ENCODE measurements at places on chromosomes 5 and 9. TPM values are rescaled to one million over a fixed set of nuclear protein-coding genes. Genes with fewer than 3 reads are reported as not detected.

GRCh38 chr5:181167814-181168488 is 20.6 kb downstream of the OR2V2 start:
- H3K27ac ChIP-seq = no peak overlapping the region
- H3K27me3 ChIP-seq = peaks cover 50% of the 10 kb centered on the region

The RBM27 gene
- total RNA-seq = 21.9 TPM

- H3K4me3 ChIP-seq = no peak overlapping the region
- no peaks in the 10 kb centered on the region for H3K4me1 ChIP-seq
- H3K27ac ChIP-seq = no peak overlapping the region
- H3K36me3 ChIP-seq = peaks cover 4% of the 10 kb centered on the region
- no peaks in the 10 kb centered on the region for H3K27me3 ChIP-seq
Measured at GRCh38 chr9:74958587-74958986, 5.9 kb upstream of the C9orf40 start.

DNA sequence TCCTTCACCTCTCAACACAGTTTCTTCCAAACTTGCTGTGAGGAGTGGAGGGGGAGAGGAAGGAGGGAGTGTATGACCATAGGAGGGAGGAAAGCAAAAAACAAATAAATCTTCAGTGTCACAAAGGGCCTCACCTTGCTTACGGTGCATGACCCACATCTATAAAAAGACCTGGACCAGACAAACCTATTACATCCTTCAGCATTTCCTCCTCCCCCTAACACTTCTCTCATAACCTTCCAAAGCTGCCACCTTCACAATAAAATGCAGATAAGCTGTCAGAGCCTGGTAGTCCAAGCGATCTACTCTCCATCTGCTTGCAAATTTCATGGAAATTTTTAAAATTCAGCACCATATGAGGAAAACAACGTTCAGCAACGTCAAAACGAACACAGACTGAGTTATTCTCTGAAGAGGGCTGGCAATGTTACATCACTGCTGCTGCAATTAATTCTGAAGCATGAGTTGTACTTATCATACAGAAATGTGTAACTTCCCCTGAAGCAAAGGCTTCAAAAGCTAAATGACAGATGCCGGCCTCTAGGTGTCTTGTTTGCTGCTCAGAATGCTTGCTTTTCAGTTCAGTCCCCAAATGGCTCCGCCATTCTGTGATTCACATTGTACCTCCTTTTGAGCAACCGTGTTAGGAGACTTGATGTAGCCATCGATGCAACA is 62.9 kb downstream of the EFNA5 start:
- no peaks in the 10 kb centered on the region for H3K36me3 ChIP-seq
- H3K4me1 ChIP-seq = no peaks in the 10 kb centered on the region
- no peak for DNase-seq

DNA sequence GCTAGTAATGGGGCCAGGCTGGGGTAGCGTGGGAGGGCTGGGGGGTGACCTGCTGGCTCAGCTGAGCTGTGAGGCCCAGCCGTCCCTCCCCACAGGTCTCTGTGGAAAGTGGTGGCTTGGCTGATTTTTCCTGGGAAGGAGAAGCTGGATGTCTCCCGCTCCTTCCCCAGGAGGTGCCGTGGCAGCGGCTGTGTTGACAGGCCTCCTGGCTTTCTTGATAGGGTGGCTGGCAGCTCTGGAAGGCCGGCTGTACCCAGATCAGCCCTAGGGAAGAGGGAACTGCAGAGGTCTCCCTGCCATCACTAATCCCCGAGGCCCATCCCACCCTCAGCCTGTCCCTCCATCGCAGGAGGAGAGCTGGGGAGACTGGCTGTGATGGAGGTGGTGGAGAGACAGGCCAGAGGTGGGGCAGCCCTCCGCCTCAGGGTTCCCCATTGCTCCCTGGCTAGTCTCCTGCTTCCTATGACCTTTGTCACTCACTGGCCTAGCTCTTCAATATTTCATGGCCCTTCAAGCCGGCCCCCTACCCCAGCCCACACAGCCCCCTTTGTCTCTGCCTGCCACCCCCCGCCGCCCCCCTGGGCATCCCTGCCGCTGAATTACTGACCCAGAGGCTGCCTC is 6.8 kb downstream of the CXXC5 start:
- no peaks in the 10 kb centered on the region for H3K36me3 ChIP-seq
- peaks cover 6% of the 10 kb centered on the region for H3K27me3 ChIP-seq
- H3K27ac ChIP-seq = peak overlapping the region; percentile 69
- H3K4me1 ChIP-seq = peaks cover 95% of the 10 kb centered on the region
- no peak for DNase-seq

DNA sequence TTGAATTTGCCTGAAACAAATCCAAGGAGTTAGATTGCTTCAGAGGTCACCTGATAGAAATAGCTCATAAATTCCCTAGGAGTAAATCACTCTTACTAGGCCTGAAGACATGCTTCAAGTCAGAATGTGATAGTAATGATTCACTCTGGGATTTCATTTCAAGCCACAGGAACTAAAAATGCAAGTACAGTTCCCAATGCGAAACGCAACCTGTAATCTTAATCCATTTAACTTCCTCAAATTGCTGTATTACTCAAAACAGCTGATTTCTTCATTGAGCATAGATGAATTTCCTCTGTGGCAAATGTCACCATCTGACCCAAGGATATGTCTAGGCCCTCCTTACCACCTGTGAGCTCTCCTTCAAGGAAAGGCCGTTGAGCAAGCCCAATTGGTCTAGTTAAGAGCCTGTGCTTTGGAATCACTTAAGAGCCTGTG is 32.1 kb upstream of the IL6ST start:
- H3K36me3 ChIP-seq = no peaks in the 10 kb centered on the region
- H3K4me1 ChIP-seq = no peaks in the 10 kb centered on the region
- no peak overlapping the region for H3K4me3 ChIP-seq

The BTNL8 gene
- 5.2 TPM for total RNA-seq

The WWC1 gene
- 3.1 TPM for total RNA-seq

GRCh38 chr5:109942646-109943045 is 252.9 kb downstream of the MAN2A1 start:
- no peak overlapping the region for H3K27ac ChIP-seq
- no peaks in the 10 kb centered on the region for H3K27me3 ChIP-seq
- H3K36me3 ChIP-seq = no peaks in the 10 kb centered on the region
- no peaks in the 10 kb centered on the region for H3K4me1 ChIP-seq
- no peak overlapping the region for H3K4me3 ChIP-seq

DNA sequence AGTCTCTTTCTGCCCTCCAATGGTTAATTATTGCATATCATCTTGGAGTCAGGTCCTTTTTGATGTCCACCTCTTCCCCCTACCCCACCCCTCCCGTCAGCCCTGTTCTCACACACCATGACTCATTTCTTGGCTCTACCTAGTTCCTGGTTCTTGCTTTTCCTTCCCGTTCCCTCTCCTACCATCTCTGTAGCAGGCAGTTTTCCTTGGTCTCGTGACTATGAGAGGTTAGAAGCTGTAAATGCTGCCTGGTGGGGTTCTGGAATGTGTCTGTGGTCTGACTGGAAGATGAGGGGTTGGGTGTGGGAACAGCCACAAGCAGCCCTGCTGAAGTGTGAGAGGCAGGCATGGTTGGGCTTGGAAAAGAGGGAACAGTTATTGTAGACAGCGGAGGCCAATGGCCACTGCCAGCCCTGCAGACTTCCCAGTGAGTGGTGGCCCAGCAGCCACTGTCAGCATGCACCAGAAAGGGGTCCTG is 18.2 kb downstream of the SLC22A5 start:
- peaks cover 42% of the 10 kb centered on the region for H3K4me1 ChIP-seq
- H3K27me3 ChIP-seq = no peaks in the 10 kb centered on the region
- H3K27ac ChIP-seq = peak overlapping the region; percentile 73
- H3K4me3 ChIP-seq = no peak overlapping the region

The MEIKIN gene
- total RNA-seq = not detected

DNA sequence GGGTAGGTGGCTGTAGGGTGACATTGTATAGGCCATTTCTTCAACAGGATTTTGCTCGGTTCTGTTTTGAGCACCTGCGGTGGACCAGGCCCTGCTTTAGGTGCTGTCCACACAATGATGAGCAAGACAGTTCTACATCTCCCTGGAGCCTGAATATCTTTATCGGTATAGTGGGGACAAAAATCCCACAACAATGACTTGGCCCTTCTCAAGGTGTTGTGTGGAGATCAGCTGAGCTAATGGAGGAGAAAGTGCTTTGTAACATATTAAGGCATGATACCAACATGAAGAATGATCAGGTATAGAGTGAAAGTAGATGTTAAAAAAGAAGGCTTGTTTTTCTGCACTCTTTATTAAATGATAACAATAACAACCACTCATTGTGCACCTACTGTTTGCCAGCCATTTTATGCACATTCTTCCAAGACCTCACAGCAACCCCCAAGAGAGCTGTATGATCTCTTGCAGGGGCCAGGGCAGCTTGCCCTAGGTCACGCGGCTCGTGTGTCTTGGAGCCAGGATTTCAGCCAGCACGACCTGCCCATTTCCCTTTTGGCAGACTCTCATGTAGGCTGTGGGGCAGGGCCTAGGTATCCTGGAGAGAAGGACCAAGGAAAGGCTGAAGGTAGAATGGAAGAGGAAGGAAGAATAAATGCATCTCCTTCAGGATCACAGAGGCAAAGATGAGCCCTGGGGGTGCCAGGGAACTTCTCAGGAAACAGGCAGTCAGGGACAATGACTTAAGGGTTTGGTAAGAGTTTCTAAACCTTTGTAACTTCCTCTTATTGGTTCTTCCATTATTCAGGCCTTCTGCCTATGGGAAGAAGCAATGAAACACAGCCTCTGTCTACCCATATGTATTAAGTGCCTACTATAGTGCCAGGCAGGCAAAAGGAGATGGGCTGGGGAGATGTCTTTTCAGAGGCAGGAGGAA is 50.0 kb upstream of the PPARGC1B start:
- H3K36me3 ChIP-seq = no peaks in the 10 kb centered on the region
- no peak for DNase-seq
- no peak overlapping the region for H3K4me3 ChIP-seq
- H3K27ac ChIP-seq = no peak overlapping the region
- no peaks in the 10 kb centered on the region for H3K27me3 ChIP-seq

The SPATA31D4 gene
- not detected for total RNA-seq

The TMC1 gene
- total RNA-seq = not detected

GRCh38 chr9:125747765-125748445 is 732 bp downstream of the PBX3 start:
- H3K4me1 ChIP-seq = peaks cover 50% of the 10 kb centered on the region
- peak; percentile 92 for DNase-seq
- no peaks in the 10 kb centered on the region for H3K36me3 ChIP-seq

DNA sequence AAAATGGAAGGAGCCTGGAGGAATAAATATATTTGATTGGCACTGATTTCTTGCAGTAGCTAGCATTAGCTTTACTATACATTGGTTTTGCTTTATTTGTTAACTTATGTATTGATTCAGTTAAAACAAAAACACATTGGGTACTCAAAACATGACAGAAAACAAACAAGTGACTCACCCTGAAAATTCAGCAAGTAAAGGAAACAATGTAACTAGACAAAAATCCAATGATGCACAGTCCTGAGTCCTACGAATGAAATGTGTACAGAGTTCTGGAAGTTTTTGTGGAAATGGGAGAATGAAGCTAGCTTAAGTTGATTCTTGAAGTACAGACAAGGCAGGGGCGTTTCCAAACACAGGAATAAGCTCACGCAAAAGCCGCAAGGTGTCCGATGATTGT is 175.0 kb downstream of the ELAVL2 start:
- H3K4me3 ChIP-seq = no peak overlapping the region
- no peaks in the 10 kb centered on the region for H3K4me1 ChIP-seq
- no peak overlapping the region for H3K27ac ChIP-seq
- H3K27me3 ChIP-seq = no peaks in the 10 kb centered on the region

DNA sequence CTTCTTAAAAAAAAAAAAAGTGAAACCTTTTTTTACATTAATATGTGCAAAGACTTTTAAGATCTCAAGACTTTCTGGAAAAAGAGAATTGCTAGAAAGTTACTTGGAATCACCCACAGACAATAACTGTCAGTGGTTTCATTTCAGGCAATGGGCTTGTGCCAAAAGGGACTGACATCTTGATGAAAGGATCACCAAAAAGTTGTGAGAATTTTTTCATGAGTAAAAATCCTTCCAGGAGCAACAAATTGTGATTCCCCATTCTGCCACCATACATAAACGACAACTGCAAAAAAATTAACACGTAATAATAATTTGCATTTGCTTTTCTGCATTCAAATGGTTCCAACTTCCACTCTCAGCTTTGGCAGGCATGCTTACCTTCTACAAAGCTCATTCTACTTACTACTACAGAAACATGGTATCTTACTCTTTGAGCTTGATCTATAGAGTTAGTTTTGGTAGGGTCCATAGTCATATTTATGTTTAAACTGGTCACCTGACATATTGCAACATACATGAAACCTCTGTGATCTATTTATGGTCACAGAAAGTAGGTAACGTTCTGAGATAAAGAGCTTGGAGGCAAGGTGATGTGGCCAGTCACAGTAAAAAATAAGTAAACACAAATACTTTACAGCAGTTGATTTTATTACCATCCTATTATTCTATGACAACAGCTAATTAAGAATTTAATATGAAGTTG is 3.0 kb downstream of the NREP start:
- H3K27me3 ChIP-seq = no peaks in the 10 kb centered on the region
- H3K4me3 ChIP-seq = no peak overlapping the region
- H3K27ac ChIP-seq = no peak overlapping the region
- DNase-seq = no peak

DNA sequence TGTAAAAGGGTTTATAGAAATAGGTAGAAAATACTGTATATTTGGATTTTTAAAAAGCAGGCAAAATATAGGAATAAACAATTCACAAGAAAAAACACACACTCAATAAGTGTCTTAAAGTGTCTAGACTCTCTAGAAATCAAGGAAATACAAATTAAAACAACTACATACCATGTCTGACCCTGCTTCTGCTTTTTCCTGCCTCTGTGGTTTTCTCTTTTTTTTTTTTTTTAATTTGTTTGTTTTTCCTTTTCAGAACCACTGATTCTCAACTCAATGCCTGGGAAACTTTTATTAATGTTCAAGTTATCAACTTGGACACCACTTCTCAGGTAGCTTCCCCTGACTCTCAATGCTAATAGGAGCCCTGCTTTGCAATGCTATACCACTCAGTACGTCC is 25.5 kb upstream of the TAS2R1 start:
- no peaks in the 10 kb centered on the region for H3K4me1 ChIP-seq
- DNase-seq = no peak
- H3K27me3 ChIP-seq = no peaks in the 10 kb centered on the region
- H3K4me3 ChIP-seq = no peak overlapping the region
- no peaks in the 10 kb centered on the region for H3K36me3 ChIP-seq

- H3K27ac ChIP-seq = no peak overlapping the region
- no peaks in the 10 kb centered on the region for H3K4me1 ChIP-seq
- H3K4me3 ChIP-seq = no peak overlapping the region
- H3K27me3 ChIP-seq = peaks cover 4% of the 10 kb centered on the region
- no peak for DNase-seq
Measured at GRCh38 chr9:130977811-130978221, 31.2 kb upstream of the LAMC3 start.

The SLC6A7 gene
- not detected for total RNA-seq

DNA sequence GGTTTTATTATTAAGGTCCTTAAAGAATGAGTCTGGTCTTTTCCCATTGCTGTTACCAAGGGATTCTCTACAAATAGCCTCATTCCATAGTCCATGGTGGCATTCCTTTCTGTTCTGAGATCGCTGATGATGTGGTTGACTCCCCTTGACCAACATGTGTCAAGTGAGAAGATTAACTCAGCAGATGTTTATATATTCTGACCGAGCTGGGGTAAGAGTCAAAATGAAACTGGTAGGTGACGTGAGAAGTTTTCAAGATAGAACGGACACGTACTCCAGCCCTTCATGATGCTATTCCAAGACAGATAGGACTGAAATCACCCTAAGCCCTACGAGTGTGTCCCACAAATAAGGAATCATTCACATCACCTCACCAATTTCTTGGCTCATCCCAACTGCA is 155.5 kb upstream of the WWC1 start:
- H3K36me3 ChIP-seq = no peaks in the 10 kb centered on the region
- H3K27me3 ChIP-seq = no peaks in the 10 kb centered on the region

Data from spleen (tissue), 13 donors.